T-helper 1 cell (primary cell): ENCODE measurements at places on chromosomes 3 and 15.

- DNase-seq: no peak
Observed at GRCh38 chr15:76162036-76162398, 102.2 kb downstream of the TMEM266 start.

DNA sequence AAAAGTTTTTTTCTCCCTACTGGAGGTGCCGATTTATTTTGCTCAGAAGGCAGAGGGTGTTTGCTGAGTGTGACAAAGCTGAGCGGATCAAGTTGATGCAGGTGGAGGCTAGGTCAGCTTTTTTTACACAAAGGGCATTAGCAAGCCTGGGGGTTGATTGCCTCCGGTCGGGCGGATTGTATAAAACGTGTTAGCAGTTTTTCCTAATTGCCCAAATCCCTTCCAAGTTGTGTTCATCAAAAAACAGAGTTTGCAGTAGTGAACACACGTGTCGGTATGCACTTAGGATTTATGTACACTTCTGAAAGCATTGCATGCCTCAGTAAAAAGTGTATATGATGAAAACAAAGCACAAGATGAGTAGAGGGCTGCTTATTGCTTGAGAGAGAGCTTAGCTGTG lies 2.6 kb downstream of the GPR160 start:
- no peak for DNase-seq

DNA sequence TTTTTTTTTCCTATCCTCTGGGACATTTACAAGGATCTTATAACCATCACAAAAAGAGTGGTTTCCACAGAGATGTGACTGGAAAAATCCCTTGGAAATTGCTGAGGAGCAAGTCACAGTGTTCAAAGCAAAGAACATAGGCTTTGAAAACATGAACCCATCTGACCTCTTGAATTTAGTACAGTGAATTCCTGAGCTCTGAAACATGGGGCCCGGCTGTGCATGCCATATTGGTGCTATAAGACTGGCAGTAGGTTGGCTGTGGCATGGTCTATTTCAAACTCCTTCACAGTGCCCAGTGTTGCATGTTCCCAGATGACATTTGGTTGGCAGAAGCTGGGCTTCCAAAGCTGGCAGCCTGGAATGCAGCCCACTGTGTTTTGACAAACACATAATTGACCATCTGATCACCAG lies 202.2 kb downstream of the TIGIT start:
- DNase-seq: no peak

DNA sequence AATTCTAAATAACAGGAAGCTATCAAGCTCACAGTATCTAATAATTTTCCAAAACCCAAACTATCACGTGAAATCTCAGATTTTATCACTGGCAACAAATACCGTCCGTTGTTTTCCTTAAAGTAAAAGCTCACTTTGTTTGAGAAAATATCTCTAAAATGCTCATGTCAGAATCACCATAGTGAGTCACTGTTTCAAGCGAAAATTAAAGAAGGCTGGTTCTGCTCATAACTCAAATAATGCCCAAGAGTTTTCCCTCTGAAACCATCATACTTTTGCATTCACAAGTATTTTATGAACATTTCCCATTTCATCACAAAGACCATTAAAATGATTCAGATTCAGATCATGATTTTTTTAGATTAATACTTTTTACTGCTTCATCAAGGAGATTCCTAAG lies 50.6 kb downstream of the TBL1XR1 start:
- DNase-seq: no peak

DNA sequence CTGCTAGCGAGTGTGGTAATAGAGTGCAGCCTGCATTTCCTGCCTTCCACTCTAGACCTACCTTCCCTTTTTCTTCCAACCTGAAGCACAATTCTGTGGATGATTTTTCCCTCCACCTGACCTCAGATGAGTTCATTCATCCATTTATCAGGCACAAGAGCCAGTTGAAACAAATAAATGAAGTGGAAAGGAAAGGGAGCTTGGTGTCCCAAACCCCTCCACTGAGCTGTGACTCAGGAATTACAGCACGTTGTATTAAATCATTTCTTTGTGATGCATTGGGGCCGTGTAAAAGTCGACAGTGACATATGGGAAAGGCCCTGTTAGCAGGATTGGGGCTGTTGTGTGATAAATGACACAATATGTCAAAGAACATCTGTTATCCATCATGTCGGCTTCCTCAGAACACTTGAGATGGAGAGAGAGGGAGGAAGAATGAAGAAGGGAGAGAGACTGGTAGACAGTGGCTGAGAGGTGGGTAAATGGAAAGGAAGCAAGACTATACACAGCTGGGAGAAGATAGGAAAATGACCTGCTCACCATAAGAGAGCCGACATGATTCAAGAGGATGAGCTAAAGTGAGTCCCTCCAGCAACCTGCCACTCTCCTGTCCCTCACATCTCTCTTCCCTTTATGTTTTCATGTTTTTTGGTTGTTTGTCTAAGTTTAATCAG lies 366.0 kb downstream of the AGBL1 start:
- no peak for DNase-seq

- DNase-seq: no peak
Observed at GRCh38 chr15:43414196-43414595, 43.3 kb downstream of the TUBGCP4 start.

DNA sequence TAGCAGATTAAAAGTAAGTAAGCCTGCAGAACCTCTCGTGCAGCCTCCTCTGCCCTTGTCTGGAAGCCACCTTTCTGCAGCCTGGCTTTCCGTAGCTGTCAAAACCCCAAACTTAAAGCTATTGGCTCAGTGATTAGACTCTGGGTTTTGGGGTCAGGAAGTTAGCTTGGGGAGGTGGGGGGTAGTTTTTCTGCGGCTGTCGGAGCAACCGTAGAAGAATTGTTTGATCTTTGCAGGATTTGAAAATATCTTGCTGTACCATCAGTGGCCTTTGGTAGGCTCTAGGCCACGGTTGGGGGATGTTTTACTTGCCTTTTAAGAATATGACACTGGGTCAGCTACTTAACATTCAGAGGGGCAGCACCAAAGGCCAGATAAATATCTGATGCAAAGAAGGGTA lies 88.4 kb upstream of the RASGRP1 start:
- peak; percentile 64 for DNase-seq

- no peak for DNase-seq
Observed at GRCh38 chr3:167656821-167657220, 3.1 kb upstream of the WDR49 start.

GRCh38 chr3:183008800-183009199 lies 28.5 kb upstream of the DCUN1D1 start:
- DNase-seq: no peak

- no peak for DNase-seq
Observed at GRCh38 chr3:123298903-123299302, 97.2 kb downstream of the SEC22A start.

- DNase-seq: no peak
Observed at GRCh38 chr3:147267434-147267833, 138.9 kb downstream of the ZIC4 start.

DNA sequence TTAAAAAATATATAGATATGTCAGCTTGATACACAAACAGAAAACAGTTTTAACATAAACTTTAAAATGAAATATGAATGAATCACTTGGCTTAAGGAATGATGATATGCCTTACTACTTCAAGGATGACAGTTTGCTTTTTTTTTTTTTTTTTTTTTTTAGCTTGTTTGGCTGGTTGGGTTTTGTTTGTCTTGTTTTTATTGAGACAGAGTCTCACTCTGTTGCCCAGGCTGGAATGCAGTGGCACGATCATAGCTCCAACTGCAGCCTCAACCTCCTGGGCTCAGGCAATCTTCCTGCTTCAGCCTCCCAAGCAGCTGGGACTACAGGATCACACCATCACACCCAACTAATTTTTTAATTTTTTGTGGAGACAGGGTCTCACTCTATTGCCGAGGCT lies 14.5 kb downstream of the LRRC2 start:
- DNase-seq: no peak

- DNase-seq: no peak
Observed at GRCh38 chr3:157240408-157240807, 80.5 kb upstream of the CCNL1 start.

GRCh38 chr3:58398669-58399333 lies 34.8 kb downstream of the PDHB start:
- no peak for DNase-seq

DNA sequence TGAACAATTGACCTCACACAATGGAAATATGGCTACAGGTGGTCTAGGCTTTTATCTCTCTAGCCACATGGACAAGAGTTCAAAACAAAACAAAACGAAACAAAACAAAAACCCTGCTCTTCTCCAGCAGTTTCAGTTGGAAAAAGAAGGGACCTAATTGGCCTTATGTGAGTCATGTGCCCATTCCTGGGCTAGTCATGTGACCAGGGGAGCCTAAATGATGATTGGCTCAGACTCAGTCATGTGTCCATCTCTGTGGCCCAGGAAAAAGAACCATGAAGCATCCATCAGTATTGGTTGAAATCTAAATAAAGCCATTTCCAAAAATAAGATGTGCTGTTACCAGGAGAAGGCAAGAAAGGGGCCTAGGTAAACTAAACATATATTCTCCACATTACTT lies 96.8 kb downstream of the ANXA2 start:
- DNase-seq: no peak

DNA sequence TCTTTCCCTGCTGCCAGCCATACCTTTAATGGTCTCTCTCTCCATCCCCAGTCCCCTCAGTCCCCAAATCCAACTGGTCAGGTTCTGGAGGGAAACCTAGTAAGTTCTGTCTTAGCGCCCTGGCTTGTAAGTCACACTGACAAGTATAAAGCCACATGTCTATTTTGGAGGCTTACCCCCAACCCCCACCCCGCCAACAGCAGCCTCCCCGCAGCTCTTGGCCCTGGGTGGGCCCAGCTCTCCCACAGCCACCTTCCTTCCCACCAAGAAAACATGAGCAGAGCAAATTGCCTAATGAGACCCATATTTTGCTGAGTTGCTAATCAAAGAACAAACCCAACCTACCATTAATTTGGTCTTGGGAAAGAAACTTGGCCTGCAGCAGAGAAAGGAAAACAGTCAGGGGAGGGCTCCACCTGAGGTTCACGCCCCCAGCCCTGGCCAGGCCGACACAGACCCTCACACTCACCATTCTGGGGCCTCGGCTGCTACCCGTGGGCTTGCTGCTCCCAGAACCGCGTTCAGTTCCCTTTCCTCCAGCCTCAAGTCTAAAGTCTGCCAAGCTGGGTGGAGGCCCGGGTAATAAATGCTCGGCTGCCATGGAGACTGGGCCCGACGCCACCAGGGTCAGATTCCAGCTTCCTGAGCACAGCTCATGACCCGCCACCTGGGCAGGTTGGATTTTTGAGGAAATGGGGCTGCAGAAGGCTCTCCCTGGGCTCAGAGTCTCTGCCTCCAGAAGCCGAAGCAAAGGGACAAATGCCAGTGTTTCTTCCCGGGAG lies at the start of gene CALML4:
Gene CALML4 (minus strand): TSS at position 557 of the 782 bp plus-strand sequence. CDS start 85 bp downstream, at position 472.
- no peak for DNase-seq

GRCh38 chr3:194404365-194405140 lies 5.5 kb upstream of the GP5 start:
- no peak for DNase-seq

DNA sequence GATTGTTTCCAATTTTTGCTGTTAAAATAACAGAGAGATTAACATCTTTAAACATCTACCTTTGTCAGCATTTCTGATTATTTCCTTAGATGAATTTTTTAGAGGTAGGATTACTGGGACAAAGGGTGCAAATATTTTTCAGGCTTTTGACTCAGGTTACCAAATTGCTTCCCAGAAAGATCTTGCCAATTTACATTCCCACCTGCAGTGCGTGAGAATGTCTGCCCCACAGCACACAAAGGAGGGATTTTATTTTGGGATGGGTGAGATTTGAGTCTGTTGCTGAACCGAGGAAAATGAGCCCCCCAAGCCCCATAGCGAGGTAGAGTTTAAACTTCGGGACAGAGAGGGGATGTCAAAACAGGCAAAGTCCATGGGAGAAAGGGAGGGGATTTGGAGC lies 25.9 kb upstream of the RNU6-1 start:
- no peak for DNase-seq

GRCh38 chr15:95591886-95592285 lies 738.6 kb upstream of the NR2F2 start:
- no peak for DNase-seq

DNA sequence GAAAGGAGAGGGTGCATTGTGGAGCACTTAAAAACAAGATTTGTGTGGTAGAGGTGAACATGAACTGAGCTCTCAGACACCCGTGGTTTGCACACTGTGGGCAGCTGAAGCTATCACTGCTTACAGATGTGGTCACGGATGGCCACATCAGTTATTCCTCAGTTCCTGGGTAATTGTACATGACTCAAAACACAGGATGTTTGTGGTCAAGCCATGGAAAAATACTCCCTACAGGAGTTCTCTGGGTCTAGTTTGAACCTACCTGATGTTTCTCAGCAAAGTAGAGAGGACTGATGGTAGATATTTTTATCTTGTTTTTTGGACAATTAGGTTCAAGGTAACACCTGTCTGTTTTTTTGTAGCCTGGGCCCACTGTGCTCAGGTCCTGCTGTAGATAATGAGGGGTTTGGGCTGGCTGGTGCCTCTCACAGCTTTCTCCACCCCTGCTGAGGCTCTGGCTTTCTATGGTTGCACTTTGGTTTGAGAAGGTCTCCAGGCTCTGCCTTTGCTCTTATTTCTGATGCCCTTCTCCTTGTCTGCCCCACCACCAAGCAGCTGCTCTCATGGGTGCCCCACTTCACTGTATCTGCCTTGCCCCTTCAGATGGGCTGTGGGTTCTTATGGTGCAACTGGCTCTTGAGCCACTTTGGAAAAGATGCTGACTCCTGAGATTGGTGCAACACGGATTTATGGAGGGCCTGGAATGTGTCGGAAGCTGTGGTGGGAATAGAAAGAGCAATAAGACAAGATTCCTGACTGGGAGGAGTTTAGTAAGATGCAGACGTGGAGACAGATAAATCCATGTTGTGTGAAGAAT lies 40.1 kb downstream of the CDCP1 start:
- DNase-seq: peak; percentile 28

- no peak for DNase-seq
Observed at GRCh38 chr3:193905541-193906396, 230.2 kb upstream of the HES1 start.
